ENCODE measurements at places on chromosomes 5 and 9. TPM values are rescaled to one million over a fixed set of nuclear protein-coding genes. Genes with fewer than 3 reads are reported as not detected.

GRCh38 chr9:98850851-98851729, 43.6 kb downstream of the GALNT12 start:
- no peak for DNase-seq

The PCDHGB2 gene
- total RNA-seq: 8.3 TPM

DNA sequence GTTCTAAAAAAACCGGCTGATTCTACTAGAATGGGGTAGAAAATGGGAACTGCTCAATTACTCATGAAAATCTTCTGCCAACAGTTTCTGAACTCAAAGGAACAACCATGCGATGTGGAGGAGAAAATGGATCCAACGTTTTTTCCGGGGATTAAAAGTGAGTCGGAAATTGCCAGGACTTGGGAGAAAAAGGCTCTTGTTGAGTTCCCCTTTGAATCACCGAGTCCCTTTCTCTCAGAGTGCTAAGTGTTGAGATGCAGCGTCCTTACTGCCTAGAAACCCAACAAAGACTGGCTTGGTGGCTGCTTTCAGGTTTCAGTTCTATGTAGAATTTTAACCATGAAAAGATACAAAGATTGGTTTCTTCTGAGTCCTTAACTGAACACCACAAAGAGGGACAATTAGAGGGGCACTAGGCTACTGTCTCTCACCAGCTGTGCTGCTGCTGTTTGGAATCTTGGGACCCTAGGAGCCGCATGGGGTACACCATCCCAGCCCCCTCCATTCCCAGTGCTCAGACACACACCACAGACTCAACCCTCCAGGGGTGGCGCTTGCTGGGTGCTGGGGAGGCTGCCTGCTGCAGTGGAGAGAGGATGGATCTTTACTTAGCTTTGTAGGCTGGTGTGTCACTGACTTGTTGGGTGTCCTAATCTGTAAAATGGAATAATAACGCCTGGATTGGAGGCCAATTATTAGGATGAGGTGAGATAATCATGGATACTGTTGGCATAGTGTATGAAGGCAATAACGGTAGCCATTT, 21.5 kb upstream of the NEUROG1 start:
- DNase-seq: no peak

- no peak for DNase-seq
Observed at GRCh38 chr9:123157221-123157620, 111.2 kb downstream of the STRBP start.

- no peak for DNase-seq
Observed at GRCh38 chr9:6902423-6902822, 144.7 kb downstream of the KDM4C start.

GRCh38 chr9:124659099-124659659, 111.9 kb downstream of the NR6A1 start:
- peak; percentile 81 for DNase-seq

- no peak for DNase-seq
Observed at GRCh38 chr9:129235931-129236331, 57.9 kb upstream of the IER5L start.
